Activated naive CD8-positive, alpha-beta T cell treated with anti-CD3 and anti-CD28 coated beads, Interleukin-2, amount 50 U/mL, for 16 hours (primary cell): ENCODE measurements at places on chromosomes 4 and X.

DNA sequence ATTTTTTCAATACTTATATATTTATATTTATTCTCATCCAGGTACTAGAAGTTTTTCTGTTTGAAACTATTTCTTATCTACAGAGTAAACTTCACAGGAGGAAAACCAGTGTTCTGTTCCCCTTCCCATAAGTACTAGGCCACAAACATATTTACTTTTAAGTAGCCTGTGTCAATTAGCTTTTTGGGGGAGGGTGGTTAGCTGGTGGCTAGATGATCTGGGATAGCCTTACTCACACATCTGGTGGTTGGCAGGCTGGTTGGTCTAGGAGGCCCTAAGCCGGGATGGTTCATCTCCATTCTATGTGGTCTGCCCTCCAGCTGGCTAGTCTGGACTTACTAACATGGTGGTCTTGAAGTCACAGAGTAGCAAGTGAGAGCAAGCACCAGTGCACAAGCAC is 6.2 kb downstream of the JADE3 start:
- no peak for DNase-seq

GRCh38 chr4:88831031-88831430 is 133.4 kb upstream of the NAP1L5 start:
- no peak for DNase-seq

GRCh38 chr4:101528526-101528925 is 181.2 kb upstream of the PPP3CA start:
- no peak for DNase-seq

GRCh38 chr4:21577056-21577455 is 371.5 kb downstream of the KCNIP4 start:
- no peak for DNase-seq

DNA sequence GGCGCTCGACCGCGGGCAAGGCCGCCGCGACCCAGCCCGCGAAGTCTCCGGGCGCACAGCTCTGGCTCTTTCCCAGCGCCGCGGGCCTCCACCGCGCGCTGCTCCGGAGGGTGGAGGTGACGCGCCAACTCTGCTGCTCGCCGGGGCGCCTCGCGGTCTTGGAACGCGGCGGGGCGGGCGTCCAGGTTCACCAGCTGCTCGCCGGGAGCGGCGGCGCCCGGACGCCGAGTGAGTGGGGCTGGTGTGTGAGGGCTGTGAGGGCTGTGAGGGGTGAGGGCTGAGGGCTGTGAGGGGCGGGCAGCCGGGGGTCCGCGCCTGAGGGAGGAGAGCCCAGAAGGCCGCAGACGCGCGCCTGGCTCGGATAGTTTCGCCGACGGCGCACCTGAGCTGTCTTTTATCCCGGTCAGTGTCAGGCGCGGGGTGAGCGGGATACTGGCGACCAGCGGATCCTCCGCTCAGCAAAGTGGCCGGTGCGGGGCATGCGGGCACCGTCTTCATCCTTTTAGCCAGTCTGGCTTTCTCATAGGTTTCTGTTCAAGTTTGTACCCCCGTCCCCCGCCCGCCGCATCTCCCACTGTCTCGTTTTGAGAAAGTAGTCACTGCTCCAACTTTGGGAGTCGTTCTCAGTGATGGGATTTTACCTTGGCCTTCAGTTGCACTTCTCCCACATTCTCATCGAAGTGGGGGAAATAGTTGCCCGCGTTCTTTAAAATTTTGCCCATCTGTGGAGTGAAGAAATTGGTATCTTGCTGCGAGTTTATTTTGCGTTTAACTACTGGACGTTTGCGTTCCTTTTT is 586 bp downstream of the HERC5 start:
- DNase-seq, result peak; percentile 3

GRCh38 chrX:86002076-86002896 is 45.1 kb downstream of the CHM start:
- no peak for DNase-seq

DNA sequence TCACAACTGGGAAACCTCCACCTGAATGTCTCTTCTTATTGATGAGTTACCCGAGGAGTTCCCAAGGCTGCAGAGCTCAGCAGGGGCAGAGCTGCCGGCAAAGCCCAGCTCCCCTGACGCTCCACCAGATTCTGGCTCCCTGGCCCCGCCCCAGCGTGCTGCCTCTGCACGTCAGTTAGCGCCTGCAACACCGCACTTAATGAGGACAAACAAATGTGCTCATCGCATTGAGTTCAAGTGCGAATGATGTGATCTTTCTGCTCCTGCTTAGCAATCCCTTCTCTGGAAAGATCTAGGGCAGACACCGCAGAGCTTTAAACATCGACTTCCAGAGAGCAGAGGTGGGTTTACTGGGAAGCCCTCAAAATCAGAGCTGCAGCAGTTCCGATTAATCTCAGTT is 55.5 kb upstream of the FBXW7 start:
- DNase-seq, result no peak

GRCh38 chrX:150146271-150146896 is 208.1 kb upstream of the EOLA2 start:
- DNase-seq, result no peak

DNA sequence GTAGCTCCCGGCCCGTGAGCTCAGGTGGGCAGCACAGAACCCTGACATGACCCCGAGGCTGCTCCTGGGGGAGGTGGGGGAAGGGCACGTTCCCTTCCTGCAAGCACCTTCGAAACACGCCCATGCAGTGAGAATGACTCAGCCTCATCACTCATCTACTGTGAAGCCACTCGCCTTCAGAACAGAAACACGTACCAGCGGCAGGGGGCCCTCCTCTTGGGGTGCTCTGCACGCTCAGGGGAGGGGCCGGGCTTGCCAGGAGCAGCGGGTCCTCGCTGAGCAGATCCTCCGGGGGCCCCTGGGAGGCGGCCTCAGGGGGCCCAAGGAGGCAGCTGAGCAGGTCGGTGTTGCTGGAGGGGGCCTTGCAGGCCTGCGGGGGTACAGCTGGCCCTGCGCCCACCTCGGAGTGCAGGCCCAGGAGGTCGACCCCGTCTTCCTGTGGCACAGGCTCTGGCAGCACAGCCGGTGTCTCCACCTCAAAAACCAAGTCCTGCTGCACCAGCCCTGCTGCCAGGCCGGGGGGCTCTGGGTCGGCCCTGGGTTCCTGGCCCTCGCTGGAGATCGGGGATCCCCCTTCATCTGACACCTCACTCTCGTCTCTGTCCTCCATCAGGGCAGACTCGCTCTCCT is 40.9 kb upstream of the CPLX1 start:
- no peak for DNase-seq

DNA sequence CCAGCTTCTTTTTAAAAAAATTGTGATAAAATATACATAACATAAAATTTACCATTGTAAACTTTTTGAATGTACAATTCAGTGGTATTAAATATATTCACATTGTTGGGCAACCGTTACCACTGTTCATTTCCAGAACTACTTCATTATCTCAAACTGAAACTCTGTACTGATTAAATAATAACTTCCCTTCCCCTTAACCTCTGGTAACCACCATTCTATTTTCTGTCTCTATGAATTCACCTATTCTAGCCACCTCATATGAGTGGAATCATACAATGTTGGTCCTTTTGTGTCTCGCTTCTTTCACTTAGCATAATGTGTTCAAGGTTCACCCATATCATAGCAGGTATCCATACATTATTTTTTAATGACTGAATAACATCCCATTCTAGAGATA is 8.3 kb downstream of the GPR50 start:
- DNase-seq, result no peak

DNA sequence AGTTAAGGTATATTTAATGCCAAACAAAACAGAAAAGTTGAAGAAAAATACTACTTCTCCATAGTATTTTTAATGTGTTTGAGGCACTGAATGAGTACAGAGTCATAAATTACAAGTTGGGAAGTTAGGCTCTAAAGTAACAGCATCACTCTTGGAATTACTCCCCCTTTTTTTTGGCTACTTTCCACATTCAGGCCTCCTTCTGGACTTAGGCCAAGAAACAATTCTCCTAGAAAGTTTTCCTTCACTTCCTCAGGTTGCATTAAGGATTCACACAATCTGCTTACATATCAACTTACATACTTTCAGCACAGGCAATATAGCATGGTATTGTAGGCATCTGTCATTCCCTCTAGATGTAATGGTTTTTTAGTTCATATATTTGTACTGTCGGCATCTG is 52.1 kb downstream of the TMEM165 start:
- no peak for DNase-seq

DNA sequence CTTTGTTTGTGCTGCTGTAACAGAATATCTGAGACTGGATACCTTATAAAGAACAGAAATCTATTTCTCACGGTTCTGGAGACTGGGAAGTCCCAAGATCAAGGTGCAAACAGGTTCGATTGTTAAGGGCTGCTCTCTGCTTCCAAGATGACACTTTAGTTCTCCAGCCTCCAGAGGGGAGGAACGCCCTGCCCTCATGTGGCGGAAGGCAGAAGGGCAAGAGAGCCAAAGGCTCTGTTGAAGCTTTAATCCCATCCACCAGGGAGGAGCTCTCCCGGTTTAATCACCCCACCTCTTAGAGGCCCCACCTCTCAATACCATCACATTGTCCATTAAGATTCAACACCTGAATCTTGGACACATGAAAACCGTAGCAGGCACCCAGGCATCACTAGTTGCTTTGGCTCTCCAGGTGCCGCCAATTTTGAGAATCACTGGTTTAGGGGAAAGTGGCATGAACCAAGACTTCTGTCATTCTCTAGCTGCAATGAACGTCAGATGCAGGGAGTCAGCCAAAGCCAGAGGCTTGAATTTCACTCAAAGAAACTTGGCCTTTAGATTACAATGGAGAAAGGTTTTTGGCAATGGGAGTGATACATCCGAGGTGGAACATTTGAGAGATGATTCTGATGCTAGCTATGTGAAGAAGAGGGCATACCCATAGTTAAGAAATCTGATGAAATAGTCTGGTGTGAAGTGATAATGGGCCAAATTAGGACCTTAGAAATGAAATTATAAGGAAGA is 15.7 kb downstream of the FHL1 start:
- no peak for DNase-seq

GRCh38 chr4:105473324-105474098 is at the start of gene PPA2:
PPA2 (minus strand) TSS chr4:105474062; CDS start chr4:105474050, 12 bp downstream.
- peak; percentile 69 for DNase-seq

DNA sequence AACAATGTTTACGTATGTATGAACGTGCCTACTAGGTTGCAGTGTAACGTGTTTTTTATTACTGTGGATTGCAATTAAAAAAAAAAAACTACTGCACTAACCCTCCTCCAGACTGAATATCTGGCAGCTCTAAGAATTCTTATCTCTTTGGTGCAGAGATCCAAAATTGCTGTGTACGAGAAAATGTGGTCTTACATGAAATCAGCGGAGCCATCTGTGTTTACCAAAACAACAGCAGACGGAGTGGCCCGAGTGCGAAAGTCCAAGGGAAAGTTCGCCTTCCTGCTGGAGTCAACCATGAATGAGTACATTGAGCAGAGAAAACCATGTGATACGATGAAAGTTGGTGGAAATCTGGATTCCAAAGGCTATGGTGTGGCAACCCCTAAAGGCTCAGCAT is 268.1 kb downstream of the THOC2 start:
- no peak for DNase-seq
